ENCODE measurements at places on chromosomes 2 and 18. TPM values are rescaled to one million over a fixed set of nuclear protein-coding genes. Genes with fewer than 3 reads are reported as not detected.

Gene TMX3
- total RNA-seq, result 32.6 TPM

Gene SERPINB13
- not detected for total RNA-seq

GRCh38 chr18:9712130-9712577, 4.1 kb downstream of the RAB31 start:
- DNase-seq, result no peak

DNA sequence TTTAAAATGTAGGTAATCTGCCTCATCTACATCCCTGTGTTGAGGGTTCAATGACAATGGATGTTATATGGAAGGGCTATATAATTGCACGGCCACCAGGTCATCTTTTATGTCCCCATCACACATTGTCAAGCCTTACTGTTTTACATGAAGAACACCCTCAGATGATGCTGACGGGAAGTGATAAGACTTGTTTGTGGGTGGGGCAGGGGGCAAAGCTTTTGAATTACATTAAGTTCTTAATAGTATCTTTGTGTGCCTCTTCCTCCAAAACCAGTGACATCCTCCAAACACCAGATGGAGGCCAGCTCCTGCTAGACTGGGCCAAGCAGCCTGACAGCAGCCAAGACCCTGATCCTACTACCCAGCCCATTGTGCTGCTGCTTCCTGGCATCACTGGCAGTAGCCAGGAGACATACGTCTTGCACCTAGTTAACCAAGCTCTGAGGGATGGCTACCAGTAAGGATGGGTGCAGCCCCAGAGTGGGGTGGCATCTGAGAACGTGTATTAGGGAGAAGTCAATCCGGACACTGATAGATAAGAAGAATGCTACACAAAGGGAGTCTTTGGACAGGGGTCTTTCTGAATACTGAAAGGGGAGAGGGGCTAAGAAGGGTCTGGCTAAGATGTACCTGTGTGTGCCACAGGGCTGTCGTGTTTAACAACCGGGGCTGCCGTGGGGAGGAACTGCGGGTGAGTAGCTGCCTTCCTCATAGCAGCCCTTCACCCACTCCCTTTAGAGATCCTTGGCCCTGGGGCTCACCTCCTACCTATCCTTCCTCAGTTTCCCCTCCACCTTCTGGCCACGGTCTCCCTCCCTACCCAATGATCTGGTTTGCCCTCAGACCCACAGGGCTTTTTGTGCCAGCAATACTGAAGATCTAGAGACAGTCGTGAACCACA, 5.3 kb downstream of the ABHD1 start:
- no peak for DNase-seq

- no peak for DNase-seq
These were observed 134.4 kb downstream of the TGIF1 start for GRCh38 chr18:3584266-3584861.

GRCh38 chr2:2804528-2804927, 473.5 kb upstream of the MYT1L start:
- DNase-seq, result no peak

All from left colon (tissue), 2 donors.